ENCODE measurements at places on chromosomes 6 and 20.

DNA sequence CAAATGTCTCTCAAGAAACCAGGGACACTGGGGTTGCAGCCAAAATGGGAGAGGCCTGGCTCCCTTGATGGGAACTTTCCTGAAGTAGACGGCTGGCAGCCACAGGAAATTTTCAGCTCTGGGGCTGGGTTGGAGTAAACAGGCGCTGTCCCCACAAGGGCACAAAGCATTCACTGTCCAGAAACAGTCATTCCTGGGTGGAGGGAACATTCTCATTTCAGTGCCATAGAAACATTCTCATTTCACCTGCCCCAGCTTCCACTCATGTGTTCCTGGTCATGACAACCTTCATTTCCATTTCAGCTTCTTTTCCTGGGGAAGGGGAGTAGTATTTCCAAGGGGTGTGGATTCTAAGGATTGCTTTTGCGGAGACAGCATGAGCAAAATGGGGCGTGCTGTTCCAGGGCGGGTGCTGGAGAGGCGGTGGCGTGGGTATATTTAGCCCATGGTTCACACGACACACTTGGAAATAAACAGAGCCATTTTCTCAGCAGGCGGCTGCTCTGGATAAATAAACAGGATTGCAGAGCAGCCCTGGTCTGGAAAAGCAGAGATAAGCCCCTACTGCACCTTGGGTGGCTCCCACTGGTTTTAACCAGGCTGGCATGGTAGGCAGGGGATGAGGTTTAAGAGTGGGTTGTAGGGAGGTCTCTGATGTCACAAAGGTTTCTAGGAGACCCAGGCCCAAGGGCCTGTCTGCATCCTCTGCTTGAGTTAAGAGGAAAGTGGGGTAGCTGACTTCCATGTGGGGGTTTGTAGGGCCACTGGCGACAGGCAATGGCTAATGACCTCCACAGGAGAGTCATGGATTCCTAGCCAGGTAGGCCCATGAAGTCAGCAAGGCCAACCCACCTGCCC lies 32.9 kb downstream of the COX4I2 start:
- no peak for DNase-seq

DNA sequence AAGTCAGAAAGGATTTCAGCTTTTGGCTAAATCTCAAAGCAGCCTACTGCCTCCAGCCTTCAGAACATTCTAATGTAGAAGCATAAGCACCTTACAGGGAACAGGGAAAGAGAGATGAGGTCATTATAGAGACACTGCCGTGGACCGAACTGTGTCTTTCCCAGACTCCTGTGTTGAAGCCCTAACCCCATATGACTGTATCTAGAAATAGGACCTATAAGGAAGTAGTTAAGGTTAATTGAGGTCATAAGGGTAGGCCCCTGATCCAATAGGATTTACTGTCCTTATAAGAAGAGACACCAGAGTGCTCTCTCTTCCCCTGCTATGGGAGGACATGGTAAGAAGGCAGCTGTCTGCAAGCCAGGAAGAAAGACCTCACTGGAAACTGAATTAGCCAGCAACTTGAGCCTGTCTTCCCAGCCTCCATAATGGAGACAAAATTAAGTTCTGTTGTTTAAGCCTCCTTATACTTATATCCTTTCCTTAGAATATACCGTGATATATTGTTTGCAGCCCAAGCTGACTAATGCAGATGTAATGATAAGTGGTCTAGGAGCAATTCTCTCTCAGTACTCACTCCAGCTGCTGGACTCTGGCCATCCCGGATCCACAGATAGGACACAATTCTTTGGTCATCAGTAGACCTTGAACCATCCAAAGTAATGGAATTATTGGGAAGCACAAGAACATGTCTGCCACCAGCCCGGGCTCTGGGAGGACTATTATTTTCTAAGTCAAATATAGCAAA lies 71.4 kb downstream of the ALDH5A1 start:
- DNase-seq = no peak

- DNase-seq = no peak
These were observed 30.0 kb downstream of the ALDH5A1 start for GRCh38 chr6:24524805-24525204.

GRCh38 chr6:127811900-127812570 lies 88.8 kb downstream of the THEMIS start:
- no peak for DNase-seq

GRCh38 chr6:45607798-45608197 lies 230.1 kb upstream of the SUPT3H start:
- DNase-seq = no peak

- DNase-seq = no peak
These were observed 7.4 kb upstream of the ADTRP start for GRCh38 chr6:11785774-11786579.

GRCh38 chr6:16286151-16286522 lies 47.8 kb downstream of the GMPR start:
- DNase-seq = no peak

GRCh38 chr6:100549406-100550167 lies 84.9 kb upstream of the SIM1 start:
- no peak for DNase-seq

DNA sequence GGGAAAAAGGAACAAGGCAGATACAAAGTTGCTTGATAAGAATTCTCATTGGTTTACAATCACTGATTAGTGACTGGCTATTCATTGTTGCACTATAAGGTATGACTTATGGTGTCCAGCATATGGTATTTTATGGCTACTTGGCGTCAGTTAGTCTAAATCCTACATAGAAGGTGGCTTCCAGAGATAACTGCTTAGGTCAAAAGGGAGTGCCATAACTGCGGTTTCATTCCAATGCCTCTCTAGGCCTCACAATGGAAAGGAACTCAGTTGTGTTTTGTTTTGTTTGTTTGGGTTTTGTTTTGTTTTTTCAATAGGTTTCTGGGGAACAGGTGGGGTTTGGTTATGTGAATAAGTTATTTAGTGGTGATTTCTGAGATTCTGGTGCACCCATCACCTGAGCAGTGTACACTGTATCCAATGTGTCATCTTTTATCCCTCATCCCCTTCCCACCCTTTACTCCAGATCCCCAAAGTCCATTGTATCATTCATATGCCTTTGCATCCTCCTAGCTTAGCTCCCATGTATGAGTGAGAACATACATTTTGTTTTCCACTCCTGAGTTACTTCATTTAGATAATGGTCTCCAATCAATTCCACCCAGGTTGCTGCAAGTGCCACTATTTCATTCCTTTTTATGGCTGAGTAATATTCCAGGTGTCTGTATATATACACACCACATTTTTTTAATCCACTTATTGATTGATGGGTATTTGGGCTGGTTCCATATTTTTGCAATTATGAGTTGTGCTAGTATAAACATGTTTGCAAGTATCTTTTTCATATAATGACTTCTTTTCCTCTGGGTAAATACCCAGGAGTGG lies 7.0 kb downstream of the GOPC start:
- DNase-seq = no peak

GRCh38 chr6:169935348-169935718 lies 183.9 kb downstream of the ERMARD start:
- DNase-seq = no peak

DNA sequence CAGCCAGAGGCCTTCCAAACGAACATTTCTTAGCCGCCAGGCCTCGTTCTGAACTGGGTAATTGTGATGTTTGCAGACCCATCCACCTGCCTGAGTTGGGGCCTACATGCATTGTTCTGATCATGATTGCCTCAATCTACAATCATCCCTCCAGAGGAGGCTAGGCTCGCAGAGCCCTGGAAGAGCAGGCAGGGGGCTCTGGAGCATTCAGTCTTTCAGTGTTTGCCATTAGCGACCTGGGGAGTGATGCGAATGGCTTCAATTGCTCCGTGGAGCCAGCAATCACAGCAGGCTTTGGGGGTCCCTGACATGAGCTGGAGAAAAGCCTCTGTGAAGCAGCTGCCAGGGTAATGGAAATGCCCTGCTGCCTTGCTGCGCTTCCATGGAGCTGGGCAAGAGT lies 22.0 kb downstream of the SNAP25 start:
- no peak for DNase-seq

DNA sequence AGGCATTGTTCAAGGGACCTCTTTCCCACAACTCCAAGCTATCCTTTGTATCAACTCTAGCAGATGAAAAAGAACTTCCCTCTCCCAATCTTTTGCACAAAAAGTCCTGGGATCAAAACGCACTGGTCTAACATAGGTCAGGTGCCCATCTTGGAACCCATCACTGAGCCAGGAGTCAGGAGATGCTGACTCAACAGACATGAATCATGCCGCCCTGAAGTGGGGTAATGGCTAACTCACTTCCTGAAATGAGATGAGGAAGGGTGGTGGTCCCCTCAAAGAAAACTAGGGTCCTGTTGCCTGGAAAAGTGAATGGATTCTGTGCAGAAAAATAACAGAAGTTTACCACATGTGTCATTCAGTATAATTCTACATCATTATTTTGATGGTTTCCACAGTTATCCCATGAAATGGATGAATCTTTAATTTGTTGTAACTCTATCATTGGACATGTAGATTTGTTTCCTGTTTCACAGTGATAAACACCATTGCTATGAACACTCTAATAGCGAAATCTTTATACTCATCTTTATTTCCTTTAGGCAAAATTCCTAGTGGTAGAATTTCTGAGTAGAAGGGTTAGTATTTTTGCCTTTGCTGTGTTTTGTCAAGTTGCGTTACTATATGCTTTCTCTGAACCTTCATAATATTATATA lies 151.3 kb downstream of the SLC16A10 start:
- no peak for DNase-seq

DNA sequence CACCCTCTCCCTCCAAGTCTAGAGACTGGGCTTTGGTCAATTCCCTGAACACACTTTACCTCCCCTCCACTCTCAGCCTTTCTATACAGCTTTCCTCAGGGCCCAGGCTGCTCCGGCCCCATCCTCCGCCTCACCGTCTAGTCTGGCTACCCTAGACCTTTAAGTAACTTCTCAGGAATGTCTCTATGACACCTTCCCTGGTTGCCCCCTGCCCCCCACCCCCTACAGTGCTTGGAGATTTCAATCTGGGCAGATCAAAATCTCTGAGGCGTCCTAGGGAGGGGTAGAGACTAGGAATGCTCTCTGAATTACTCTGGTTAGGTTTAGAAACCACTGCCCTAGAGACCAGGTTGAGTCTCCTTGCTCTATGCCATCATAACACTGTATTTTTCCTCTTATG lies 6.1 kb downstream of the UBE2J1 start:
- DNase-seq = no peak

GRCh38 chr6:43386492-43386891 lies 17.0 kb upstream of the ZNF318 start:
- DNase-seq = no peak

- no peak for DNase-seq
These were observed 8.4 kb downstream of the LRP11 start for GRCh38 chr6:149855741-149856140.

DNA sequence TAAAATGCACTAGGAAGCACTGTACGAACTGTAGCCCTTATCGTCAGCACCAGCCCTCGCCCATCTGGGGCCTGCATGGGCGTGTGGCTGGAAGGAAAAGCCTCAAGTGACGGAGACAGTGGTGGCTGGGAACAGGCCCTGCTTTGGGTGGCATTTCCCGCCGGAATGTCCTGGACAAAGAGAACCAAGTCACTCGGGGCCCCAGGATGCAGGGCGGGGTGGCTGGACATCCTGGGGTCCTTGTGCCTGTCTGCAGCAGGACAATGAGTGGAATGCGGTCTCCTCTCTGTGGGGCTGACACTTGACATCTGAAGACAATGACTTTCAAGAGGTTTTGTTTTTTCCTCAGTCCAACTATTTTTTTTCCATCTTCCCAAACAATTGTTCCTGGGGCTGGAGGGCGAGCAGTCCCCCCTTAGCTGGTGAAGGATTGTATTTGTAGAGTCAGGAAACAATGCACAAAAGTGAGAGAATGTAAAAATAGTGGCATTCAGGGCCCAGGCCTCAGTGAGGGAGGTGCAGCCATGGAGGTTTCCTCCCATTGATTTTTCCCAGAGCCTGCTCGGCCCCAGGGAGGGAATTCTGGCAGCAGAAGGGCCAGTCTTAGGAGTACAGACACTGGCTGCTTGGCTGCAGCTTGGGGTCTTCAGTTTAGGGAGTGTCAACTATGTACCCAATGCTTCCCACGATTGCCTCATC lies 64.4 kb downstream of the PREX1 start:
- DNase-seq = no peak

DNA sequence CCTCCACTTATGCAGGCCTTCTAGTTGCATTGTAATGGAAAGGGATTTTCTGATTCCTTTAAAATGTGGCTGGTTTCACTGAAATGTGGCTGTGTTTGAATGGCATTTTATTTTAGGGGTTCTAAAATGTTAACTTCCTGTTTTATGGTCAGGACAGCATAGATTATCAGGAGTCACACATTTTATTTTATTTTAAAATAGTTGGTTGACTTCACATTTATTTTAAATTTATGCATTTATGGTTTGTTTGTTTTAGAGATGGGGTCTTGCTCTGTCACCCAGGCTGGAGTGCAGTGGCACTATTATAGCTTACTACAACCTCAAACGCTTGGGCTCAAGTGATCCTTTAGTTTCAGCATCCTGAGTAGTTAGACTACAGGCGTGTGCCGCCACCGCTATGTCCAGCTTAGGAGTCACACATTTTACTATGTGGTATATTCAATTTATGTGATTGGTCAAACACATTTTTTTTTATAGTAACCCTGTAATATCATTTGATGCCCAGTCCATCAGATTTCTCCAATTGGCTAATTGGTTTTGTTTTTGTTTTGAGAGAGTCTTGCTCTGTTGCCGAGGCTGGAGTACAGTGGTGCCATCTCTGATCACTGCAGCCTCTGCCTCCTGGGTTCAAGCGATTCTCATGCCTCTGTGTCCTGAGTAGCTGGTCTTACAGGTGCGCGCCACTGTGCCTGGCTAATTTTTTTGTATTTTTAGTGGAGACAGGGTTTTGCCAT lies 2.3 kb downstream of the DTD1 start:
- no peak for DNase-seq

- no peak for DNase-seq
These were observed 158.5 kb downstream of the ID4 start for GRCh38 chr6:19995575-19996257.

- no peak for DNase-seq
These were observed 34.4 kb upstream of the PTPN1 start for GRCh38 chr20:50475681-50476292.

DNA sequence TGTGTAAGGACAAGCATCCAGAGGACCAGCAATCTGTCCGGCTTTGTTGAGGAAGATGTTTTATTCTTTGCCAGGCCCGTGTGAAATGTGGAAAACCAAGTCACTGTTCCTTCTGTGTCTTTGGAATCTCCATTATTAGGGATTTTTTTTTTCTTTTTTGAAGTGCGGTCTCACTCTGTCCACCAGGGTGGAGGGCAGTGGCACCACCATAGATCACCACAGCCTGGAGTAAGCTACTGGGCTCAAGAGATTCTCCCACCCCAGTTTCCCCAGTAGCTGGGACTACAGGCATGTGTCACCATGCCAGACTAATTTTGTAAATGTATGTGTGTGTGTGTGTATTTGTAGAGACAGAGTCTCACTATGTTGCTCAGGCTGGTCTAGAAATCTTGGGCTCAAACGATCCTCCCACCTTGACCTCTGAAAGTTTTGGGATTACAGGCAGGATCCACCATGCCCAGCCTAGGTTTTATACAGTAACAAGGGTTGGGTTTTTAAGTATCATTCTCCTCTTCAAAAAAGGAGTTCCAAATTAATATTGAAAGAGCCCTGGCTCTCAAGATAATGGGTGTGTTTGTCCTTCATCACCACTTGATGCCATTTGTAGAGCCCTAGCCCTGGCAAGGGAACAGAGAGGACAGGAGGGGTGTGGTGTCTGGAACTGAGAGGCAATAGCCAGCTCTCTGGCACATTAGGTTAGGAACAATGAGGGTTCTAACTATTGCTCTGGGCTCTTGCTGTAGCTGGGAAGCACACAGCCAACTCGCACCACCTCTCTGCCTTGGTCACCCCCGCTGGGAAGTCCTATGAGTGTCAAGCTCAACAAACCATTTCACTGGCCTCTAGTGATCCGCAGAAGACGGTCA lies 3.1 kb downstream of the LAMP5 start:
- no peak for DNase-seq

- no peak for DNase-seq
These were observed 94.4 kb upstream of the PRDM1 start for GRCh38 chr6:105991561-105992314.
